ENCODE measurements at places on chromosomes 11 and 22. TPM values are rescaled to one million over a fixed set of nuclear protein-coding genes. Genes with fewer than 3 reads are reported as not detected.

FAM180B gene
- not detected for total RNA-seq

OR52E8 gene
- not detected for total RNA-seq

SAMM50 gene
- total RNA-seq = 47.3 TPM

TSSC4 gene
- total RNA-seq = 52.2 TPM

MYO18B gene
- not detected for total RNA-seq

BUD13 gene
- 24.7 TPM for total RNA-seq

CASP12 gene
- not detected for total RNA-seq

HTR3A gene
- total RNA-seq = not detected

MADD gene
- 17.2 TPM for total RNA-seq

- no peak for DNase-seq
These were observed 29.0 kb downstream of the PDE3B start for GRCh38 chr11:14672635-14673034.

GRCh38 chr11:126139111-126140091, 72.0 kb downstream of the RPUSD4 start:
- DNase-seq = no peak

DNA sequence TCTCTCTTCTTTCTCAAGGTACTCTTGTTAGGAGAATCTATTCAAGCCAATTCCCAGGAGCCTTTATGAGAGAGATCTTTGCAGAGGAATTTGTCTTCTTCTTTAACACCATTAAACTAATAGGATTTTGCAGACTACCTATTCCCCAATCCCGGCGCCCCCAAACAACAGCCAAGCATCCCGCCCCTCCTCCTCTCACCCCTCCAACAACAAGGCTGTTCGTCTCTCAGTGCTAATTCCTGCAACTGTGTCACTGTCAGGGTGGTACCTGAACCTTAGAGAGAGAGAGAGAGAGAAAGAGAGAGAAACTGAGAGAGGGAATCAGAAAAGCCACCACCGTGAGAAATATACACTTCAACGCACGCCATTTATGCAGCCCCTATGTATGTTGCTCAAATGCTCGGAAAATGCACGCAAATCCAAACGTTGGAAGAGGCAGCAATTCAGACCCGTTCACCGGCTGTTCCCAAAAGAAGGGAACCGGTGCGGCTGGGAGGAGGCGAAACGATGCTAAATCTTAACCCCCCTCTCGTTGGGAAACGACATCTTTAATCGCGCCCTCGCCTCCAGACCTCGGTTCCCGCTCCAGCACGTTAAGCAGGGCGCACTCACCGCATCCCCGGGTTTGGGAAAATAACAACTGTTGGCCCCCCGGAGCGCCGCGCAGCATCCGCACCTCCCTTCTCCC, 961 bp downstream of the KCNA4 start:
- DNase-seq = no peak

DNA sequence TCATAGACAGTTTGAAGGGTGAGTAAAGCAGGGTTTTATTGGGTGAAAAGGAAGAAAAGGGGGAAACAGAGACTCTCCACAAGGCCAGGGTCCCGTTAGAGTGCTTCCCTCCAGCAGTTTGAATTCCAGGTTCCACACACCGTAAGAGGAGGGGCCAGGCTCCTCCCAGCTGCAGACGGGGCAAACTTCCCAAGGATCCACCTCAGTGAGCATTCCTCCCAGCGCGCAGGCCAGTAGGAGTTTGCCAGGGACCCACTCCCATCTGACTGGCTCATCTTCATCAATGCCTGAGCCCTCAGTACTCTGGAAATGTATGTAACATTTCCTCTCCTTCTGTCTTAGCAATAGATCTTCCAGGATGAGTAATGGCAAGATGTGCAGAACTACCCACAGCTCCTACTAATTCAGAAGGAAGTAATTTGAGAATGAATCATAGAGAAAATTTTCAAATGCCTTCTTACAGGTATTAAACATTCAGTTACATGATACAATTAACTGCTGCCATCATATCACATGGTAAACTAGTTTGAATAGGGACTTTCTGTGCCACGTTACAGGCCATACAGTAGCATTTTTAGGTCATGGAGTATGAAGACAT, 34.0 kb upstream of the TRPC6 start:
- no peak for DNase-seq

GRCh38 chr22:31947296-31947695, 3.0 kb downstream of the YWHAH start:
- no peak for DNase-seq

GRCh38 chr11:128632141-128632791, 44.9 kb upstream of the ETS1 start:
- DNase-seq = peak; percentile 42

- DNase-seq = no peak
These were observed 118.5 kb upstream of the GRIA4 start for GRCh38 chr11:105491394-105491793.

DNA sequence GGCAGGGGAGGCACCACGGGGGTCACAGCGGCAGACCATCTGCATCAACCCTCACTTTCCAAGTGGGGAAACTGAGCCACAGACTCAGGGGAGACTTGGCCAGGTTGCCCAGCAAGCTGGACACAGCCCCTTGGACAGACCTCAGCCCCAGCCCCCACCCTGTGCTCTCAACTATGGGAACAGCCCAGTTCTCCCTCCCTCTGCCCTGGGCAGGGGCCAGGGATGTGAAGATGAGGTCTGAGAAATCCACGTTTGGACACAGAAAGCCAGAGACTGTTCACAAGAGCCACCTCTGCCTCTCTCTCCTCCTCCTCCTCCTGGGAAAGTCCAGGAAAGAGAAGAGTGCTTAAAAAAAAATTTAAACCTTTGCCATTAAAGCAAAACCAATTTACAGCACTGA, 50.1 kb downstream of the ELFN2 start:
- DNase-seq = no peak

- DNase-seq = no peak
These were observed 7.8 kb downstream of the CD3D start for GRCh38 chr11:118334745-118335144.

GRCh38 chr11:61429346-61429690, 457 bp downstream of the CPSF7 start:
- peak; percentile 14 for DNase-seq

GRCh38 chr11:119316016-119316728, 758 bp downstream of the MCAM start:
- DNase-seq = peak; percentile 62

GRCh38 chr11:117271208-117271607, 19.9 kb upstream of the BACE1-AS start:
- no peak for DNase-seq

- no peak for DNase-seq
These were observed 103.2 kb downstream of the ETS1 start for GRCh38 chr11:128484172-128484571.

DNA sequence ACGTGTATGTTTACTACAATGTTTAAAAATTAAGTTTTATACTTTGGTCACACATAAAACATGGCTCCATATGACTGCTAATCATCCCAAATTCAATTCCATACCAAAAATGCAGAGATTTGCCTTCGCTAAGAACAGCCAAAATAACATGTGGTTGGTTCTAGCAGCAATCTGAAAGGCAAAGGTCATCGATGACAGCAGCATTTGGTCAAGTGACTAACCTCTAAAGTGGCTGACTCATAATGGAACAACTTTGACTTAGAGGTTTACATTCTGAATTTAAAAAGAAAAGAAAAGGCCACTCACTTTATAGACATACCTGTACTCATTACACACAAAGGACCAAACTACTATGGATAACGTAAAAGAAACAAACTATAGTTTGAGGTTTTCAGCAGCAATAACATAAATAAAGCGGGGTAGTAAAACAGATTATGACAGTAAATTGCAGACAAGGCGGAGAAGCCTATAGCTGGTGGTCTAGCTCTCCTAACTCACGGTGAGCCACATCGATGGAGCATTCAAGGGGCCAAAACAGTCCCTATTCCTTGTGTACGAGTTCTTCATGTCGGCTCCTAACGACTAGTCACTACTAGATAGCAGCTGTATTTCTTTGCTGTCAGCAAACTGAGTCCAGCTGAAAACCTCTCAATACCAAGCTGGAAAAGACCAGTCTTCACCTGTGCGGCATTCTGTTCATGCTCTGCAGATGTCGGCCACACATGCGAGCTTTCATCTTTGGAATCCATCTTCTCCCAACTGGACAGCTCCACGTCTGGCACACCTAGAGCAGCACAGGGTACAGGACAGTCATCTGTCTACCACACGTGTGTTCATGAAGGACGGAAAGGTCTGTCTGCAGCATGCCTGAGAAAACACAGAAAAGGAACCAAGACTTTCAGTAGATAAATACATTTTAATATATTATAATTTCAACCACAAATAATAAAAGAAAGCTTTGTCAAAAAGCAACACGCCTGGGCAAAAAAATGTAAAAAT, 42.1 kb downstream of the PRDM10 start:
- peak; percentile 75 for DNase-seq

- DNase-seq = no peak
These were observed 26.3 kb upstream of the TXNRD2 start for GRCh38 chr22:19967850-19968449.

DNA sequence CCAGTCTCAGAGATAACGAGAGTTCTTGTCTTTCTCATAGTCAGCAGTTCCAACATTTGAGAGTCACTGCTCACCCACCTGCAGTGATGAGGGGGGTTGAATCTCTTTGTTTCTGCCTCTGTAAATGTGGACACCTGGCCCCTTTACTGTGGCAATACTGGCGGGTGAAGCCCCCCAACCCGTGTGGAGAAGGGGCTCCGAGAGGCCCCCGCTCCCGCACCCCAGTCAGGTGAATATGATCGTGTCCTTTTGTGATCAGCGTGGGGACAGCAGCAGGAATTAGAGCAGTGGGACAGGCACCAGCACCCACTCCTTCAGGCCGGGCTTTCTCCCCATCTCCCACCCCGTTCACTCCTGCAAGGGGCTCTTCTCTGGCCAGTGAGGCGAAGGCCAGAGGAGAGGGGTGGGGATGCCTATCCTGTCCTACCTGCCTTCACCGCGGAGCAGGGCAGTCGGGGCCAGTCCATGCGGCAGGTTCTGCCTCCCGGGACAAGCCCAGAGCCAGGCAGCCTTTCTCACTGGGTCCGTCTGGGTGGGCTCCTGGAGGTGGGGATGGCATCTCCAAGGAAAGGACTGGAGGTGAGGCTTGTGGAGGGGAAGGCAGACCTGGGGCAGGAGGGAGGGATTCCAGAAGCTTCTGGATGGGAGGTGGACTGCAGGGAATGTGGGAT, 12.7 kb upstream of the CELSR1 start:
- no peak for DNase-seq

DNA sequence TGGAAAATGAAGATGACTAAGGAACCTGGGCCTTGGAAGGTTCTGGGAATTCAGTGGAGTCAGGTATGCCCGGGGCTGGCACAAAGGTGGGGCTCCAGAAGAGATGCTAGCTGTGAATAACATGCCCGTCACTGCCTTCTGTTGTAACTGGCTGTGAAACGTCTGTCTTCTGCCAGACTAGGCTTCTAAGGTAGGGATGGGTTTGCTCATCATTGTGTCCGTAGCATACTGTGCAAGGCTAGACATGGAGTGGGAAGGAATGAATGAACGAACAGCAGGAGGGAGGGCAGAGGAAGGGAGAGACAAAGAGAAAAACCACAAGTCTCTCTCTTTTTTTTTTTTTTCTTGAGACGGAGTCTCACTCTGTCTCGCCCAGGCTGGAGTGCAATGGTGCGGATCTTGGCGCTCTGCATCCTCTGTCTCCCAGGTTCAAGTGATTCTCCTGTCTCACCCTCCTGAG, 327.4 kb downstream of the MN1 start:
- DNase-seq = no peak

GRCh38 chr11:125074511-125075241, 11.6 kb downstream of the SLC37A2 start:
- DNase-seq = no peak

DNA sequence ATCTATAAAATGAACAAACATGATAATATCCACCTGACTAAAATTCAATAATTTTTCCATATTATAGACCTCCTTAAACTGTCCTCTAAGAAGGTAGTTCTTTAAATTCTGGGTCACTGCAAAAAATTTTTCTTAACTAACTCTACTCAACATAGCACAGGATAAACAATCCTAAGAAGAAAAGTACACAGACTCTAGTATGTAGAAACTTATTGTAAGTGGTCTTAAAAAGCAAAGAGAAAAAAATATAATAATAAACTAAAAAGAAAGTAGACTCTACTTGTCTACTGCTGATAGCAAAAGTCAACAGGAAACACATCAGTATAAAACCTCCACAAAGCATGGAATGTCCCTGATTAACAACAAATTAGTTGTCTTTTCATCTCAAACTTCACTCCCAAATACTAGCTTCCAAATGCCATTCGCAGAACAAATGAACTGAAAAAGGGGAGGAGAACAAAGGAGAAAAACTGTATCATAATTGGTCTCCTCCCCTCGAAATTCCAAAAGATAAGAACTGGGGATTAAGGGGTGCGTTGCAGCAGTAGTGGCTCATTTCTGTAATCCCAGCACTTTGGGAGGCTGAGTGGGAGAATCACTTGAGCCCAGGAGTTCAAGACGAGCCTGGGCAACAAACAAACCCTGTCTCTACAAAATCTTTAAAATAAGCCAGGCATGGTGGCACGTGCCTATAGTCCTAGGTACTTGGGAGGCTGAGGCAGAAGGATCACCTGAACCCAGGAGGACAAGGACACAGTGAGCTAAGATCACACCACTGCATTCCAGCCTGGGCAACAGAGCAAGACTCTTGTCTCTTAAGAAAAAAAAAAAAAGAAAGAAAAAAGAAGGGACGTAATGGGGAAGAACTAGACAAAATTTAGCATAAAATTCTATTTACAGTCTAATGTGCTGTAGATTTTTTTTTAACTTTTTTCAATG, 6.5 kb downstream of the FCHSD2 start:
- no peak for DNase-seq

GRCh38 chr22:40922484-40923303, 28.5 kb upstream of the RBX1 start:
- peak; percentile 53 for DNase-seq

- DNase-seq = peak; percentile 89
These were observed 26.8 kb downstream of the RPL3 start for GRCh38 chr22:39292561-39293074.

DNA sequence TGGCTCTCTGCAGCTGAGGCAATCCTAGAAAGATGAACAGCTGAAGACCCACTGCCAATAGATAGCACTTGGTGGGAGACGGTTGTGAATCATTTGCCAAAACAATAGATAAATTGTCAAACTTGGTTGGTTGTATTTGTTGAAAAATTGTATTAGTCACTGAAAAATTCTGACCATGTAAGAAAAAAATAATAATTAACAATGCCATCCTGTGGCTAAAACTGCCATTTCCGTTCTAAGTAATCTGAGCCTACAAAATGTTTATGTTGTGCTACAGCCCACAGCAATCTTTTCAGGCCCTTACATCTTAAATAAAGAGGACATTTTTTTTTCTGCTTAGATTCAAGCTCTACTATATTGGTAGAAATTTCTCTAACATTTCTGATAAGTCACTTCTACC, 103.2 kb upstream of the ANO3 start:
- DNase-seq = peak; percentile 67

GRCh38 chr11:103109818-103110388, 677 bp downstream of the DYNC2H1 start:
- DNase-seq = no peak
